Stimulated activated CD4-positive, alpha-beta T cell treated with anti-CD3 and anti-CD28 coated beads, Interleukin-4, amount 100 ng/mL, for 1 hour (primary cell): ENCODE measurements at places on chromosomes 2 and 18.

- DNase-seq: no peak
These were observed 4.8 kb upstream of the STAT4 start for GRCh38 chr2:191155608-191156071.

- no peak for DNase-seq
These were observed 63.2 kb upstream of the CABLES1 start for GRCh38 chr18:23072079-23072478.

- no peak for DNase-seq
These were observed 39.3 kb downstream of the AP1S3 start for GRCh38 chr2:223797811-223798721.

- no peak for DNase-seq
These were observed 268.7 kb downstream of the LOXHD1 start for GRCh38 chr18:46388286-46388685.
